Stimulated activated CD4-positive, alpha-beta T cell treated with anti-CD3 and anti-CD28 coated beads, Interleukin-15, amount 100 ng/mL, for 48 hours (primary cell): ENCODE measurements at places on chromosomes 1 and 21.
A peak's percentile ranks its signal among the peaks of the same experiment; 100 is the strongest.

DNA sequence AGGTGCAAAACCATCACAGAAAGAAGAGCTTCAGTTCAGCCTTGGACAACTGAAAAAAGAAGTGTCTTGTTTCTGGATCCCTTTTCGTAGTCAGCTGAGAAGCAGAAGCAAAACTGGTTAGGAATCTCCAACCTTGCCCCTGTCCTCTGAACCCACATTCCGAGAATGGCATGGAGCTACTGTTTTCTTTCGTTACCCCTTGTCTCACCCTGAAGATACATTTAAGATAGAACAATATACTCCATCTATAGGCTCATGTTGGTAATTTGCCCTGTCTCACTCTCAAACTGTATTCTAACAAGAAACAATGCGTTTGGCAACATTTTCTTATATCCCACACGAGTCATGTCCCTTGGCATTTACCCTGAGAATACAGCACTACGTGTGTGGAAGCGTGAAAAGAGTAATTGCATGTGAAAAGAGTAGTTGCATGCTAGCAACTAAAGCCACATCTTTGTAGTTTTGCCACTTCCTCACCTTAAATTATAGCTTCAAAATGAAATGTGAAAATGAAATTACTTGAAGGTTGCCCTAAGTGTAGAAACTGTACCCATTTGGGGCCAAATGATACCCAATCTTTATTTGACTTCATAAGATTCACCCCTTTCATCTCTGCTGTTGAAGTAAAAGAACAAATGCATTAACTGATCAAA is 5.3 kb downstream of the SLAMF7 start:
- DNase-seq = no peak

DNA sequence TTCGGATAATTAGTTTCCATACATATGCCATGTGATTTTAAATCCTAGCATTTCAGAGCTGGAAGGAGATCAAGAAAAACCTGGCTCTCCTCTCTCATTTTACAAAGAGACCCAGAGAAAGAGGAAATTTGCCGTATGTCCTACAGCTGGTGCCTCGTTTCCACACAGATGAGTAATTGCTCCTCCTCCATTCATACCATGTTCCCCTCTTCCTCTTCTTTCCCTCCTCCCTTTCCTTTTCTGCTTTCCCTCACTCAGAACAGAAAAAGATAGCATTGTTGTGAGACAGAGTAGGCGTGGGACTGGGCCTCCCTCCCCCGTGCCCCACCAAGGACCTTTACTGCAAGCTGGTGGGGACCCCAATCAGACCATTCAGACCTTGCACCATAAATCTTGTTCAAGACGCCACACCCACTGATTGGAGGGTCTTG is 13.7 kb upstream of the SLC44A3 start:
- no peak for DNase-seq

GRCh38 chr1:7383671-7384520 is 387.2 kb upstream of the VAMP3 start:
- DNase-seq = no peak

GRCh38 chr1:11486231-11487009 is 7.5 kb downstream of the DISP3 start:
- no peak for DNase-seq

DNA sequence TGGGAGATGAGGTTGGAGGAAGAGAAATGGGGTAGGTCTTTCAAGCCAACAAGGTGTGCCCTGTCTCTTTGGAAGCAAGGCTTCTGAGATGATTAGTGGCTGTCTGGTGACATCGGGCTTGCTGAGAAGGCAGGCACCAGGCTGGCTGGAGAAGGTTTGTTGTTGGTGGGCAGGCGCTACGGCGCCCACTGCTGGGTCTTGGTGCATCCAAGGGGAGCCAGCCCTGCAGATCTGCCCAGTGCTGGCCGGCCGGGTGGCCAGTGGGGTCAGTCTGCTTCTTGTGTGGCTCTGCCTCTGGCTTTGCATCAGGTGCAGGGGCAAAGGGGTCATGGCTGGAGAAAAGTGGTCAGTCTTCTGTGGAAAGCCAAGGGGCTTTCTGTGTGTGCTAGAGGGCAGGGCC is 126.2 kb downstream of the TLR5 start:
- DNase-seq = no peak

- no peak for DNase-seq
These were observed 41.6 kb upstream of the MTR start for GRCh38 chr1:236753516-236753915.

DNA sequence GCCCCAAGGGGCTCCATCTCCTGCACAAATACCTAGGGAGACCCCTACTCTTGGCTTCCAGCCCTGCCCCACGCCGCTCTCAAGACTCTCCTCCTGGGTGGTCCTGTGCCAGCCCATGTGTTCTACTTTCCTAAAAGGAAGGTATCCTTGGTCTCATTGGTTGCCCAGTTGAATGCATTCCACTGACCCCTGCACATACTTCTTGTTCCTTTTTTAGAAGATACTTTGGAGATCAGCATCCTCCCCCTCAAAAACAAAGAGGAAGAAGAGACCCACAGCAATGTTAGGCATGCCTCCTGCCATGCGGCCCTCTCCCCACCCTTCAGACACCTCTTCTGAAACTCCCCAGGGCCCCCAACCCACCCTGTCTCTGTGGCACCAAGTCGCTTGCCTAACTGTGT is 4.1 kb downstream of the SLAMF9 start:
- DNase-seq = no peak

GRCh38 chr1:7984811-7985210 is 23.3 kb downstream of the PARK7 start:
- no peak for DNase-seq

DNA sequence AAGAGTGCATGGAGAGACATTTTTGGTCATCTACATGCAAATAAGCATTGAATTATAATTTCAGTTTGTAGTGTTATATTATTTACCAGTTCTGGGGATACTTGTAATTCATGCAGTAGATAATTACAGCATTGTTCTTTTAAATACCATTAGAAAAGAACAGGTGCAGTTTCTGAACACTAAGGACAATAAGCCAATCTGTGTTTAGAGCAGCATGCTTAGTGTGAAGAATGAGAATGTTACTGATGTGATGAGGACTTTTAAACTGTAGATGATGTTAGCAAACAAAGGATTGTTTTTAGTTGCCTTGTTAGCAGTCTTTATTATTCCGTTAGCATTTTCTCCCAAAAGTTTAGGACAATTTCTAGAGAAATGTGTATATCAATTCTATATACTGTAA is 348.3 kb downstream of the BRINP3 start:
- no peak for DNase-seq

GRCh38 chr1:230249695-230250480 is 176.2 kb downstream of the PGBD5 start:
- no peak for DNase-seq

DNA sequence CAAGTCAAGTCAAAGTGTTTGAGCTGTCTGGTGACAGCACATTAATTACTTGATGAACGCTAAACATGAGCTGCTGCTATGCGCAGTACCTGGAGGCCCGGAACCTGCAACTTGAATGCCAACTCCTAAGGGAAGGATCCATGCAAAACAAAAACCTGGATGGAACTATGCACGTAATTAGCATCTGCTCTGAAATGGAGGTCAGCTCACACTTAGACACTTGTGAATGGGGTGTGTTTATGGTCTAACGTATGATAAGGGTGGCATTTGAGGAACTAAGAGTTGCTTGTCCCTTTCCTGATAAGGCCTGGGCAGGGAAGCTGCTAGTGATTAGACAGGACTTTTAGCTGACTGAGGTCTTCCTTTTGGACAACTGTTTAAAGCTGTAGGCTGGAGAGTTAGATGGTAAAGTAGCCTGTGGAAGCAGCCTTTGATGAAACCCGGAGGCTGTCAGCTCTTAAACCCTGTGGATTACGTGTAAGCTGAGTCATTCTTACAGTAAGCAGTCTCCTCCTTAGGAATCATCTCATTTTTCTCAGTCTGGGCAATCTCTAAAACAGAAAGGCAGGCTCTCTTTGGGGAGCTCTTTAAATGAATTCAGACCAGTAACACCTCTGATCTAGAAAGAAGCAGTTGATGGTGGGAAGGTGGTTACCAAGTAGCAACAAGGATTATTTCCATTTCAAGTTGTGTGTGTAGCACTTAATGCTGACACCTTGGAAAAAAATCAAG is 6.8 kb downstream of the TENT5C start:
- DNase-seq = no peak

DNA sequence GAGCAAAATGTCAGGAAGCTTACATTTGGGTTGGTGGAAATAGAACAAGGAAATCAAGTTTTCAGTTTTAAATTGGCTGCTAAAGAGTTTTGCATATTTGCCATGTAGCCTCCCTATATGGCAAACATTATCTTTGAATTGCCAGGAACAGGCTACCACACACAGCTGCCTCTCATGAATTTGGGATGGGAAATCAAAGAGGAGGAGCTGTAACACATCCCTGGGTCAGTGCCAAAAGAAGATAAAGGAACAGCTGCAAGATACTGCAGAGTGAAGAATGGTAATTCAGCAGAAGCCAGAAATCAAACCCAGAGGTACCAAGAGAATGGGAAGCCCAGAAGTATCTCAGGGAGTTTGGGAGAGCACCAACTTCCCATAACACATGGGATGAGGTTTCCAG is 18.6 kb upstream of the RASAL2 start:
- DNase-seq = no peak

DNA sequence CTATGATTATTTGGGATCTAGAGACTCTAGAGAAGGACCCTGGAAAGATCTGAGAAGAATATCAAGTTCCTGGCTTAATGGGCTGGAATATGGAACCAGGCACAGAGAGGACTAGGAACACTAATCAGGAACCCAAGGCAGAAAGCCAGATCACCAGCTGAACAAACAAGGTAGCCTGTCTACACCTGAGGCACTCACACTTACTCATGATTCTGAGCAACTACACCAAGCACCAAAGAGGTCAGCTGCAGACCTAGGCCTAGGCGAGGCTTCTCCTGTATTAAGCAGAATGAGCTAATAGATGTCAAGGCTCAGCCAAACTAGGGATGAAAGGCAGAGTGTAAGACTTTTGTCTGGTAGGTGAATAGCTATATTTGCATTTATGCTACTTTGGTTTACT is 368.1 kb downstream of the LTN1 start:
- no peak for DNase-seq

DNA sequence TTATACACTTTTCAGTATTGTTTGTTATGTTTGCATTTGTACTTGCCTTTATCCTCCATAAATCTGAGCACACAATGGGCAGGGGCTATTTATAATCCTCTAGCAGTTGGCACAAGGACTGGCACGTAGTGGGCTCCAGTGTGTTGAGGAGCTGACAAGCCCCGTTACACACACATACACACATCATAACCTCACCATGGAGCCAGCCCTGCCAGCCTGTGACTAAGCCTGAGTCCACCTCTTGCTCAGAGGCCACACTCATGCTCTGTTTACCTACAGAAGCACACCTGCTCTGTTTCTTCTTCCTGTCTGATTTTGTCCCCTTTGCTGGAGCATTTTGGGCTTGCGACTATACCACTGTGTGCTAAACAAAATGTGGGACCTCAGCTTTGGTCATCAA is 64.5 kb upstream of the SPATA6 start:
- no peak for DNase-seq

- DNase-seq = no peak
These were observed 1.2 kb downstream of the OLIG2 start for GRCh38 chr21:33026878-33027400.

DNA sequence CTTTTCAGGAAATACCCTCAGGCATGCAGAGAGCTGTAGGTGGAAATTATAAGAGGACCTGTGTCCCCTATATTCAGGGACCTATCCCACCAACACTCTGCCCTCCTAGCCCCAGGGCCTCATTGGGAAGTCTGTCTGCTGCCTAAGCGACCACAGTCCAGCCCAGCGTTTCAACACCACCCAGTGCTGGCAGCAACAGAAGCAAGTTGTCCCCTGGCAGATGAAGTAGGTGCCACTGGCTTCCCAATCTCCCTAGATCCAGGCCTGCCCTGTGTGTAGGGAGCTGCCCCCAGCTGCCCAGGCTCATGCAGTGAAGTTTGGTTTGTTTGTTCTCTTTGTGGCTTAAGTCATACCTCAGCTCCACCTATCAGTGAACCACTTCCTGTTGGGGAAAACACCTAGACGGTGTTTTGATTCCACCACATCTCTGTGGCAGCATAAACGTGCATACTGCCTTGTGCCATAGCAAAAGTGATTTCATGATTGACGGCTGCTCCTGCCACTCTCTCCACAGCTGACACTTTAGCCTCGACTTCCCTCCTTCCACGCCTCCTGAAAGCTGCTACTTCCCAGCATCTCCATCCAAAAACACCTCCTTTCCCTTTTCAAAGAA is 8.1 kb upstream of the LEFTY1 start:
- peak; percentile 53 for DNase-seq

- DNase-seq = no peak
These were observed 33.2 kb downstream of the MSTO1 start for GRCh38 chr1:155643230-155643629.

GRCh38 chr1:176799327-176799726 is 336.4 kb downstream of the PAPPA2 start:
- no peak for DNase-seq

- no peak for DNase-seq
These were observed 1.0 kb downstream of the PRDX6 start for GRCh38 chr1:173478094-173478674.

DNA sequence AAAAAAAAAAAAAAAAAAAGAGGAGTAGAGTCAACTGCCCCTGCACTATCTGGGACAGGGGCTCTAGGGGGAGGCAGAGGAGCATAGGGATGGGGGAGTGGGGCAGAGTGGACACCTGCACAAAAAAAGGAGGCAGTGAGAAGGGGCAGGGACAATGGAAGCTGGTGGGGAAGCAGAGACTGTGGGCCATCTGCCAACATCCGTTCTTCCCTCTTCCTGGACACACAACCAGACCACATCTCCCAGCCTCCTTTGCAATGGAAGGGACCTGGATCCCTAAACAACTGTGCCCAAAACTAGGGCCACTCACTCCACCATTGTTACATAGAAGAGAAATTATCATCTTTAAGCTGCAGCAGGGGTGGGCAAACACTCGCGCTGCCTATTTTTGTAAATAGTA is 38.4 kb downstream of the NEK2 start:
- no peak for DNase-seq

DNA sequence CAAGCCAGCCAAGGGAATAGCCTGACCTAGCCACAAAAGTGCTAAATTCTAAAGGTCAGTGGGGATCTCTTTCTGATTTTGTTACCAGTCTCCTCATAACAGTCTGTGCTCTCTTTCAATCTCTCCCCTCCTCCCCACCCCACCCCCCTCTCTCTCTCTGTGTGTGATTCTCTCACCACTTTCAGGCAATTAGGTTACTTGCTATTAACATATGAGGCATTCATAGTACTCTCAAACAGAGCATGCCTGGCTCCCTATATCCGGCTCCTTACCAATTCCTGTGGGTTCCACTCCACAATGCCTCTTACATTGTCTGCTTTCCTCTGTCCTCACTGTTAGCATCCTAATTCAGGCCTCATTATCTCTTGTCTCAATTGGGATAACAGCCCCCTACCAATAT is 464.3 kb upstream of the DEPDC1 start:
- no peak for DNase-seq

GRCh38 chr21:38505654-38506523 is 7.6 kb upstream of the ERG start:
- DNase-seq = no peak

GRCh38 chr1:162551969-162552683 is 9.4 kb upstream of the UAP1 start:
- DNase-seq = no peak
